Posterior cingulate gyrus (tissue), 11 donors: ENCODE measurements at places on chromosomes 5 and 9.

DNA sequence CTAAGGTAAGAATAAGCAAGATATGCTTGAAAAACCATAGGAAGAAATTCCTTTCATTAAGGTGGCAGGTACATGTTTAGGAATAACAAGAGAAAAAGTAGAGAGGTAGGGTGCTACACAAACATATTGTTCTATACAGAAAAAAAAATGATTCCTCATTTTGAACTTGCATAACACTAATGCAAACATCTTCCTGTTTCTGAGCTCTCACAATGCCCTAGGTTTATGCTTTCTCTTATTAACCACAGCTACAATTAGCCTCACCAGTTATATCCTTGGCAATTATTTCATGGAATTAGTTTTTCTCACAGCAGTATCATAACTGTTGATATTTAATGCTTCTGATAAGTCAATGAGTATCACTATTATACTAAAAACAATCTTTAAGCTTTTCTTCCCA is 20.7 kb downstream of the CEMIP2 start:
- no peak for DNase-seq

DNA sequence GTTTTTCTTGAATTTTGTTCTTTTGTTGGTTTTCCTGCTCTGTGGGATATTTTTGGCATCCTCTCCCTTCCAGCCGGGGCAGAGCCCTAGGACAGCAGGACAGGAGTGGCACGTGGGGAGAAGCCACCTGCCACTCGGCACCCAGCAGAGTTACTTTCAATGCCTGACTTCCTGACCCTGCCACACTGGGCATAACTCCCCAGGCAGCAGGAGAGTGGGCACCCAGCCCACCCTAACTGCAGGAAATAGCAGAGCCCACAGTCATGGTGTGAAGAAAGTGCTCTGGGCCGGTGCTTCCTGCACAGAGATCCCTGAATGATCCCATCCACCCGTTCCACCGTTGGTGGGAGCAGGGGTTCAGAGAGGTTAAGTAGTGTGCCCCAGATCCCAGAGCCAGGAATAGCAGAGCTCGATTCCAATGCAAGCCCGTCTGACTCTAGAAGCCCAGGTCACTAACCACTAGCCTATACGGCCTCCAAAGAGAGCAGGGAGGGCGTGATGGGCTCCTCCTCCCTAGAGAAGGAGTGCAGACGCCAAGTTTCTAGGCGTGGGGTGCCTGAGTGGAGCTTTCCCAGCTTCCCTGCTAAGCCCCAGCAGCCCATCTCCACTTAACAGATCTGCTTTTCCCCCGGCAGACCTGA is 8.1 kb upstream of the NUP214 start:
- DNase-seq: peak; percentile 59

DNA sequence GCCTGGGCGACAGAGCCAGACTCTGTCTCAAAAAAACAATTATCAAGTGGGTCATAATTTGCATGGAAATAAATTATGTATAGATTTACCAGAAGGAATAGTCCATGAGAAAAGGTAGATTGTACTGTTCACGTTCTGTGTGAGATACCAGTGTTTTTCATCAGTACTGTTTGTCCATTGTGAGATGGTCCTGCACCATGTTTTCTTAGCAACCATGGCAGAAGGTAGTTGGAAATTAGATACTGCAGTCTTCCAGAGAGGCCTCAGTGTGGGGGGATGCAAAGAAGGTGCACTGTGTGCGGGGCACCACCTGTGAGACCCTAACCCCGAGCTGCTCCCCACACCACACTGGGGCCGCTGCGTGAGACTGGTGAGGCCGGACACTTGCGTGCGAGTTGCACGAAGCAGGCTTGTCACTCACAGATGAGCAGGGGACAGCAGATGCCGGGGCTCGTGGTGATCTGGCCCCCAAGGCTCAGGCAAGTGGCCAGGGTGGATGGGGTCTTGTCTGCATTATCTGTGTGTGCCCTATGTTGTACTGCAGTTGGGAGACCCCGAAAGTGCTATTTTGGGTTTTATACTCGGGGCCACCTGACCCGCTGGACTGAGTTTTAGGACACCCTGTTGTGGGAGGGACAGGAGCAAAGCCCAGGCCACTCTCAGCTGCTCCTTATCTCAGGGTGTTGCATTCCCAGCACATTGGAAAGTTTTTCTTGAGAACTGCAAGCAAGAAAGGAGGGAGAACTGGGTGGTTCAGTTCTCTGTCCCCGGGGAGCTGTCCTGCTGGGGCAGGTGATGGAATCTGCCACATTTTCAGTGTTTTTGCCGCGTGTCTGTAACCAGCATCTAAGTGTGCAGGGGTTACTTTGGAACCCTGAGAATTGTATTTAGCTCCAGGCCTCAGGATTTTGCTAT is 61.9 kb downstream of the EHMT1 start:
- no peak for DNase-seq

DNA sequence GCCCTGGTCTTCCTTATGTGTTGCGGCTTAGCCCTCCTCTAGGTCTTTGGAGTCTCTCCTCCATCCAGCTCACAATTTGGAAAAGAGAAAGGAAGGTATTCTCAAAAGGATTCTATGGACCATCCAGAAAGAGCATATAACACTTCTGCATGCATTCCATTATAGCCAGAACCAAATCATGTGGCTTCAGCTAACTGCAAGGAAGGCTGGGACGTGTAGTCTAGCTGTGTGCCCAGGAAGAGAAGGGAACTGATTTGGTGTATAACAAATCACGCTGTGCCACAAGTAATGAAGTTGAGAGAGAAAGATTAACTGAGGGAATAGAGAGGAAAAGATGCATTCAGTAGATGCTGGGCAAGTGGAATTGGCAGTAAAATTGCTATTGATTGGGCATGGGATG is 43.7 kb downstream of the PLPPR1 start:
- DNase-seq: no peak

GRCh38 chr9:75851917-75852316 is 38.6 kb upstream of the PCSK5 start:
- DNase-seq: no peak

DNA sequence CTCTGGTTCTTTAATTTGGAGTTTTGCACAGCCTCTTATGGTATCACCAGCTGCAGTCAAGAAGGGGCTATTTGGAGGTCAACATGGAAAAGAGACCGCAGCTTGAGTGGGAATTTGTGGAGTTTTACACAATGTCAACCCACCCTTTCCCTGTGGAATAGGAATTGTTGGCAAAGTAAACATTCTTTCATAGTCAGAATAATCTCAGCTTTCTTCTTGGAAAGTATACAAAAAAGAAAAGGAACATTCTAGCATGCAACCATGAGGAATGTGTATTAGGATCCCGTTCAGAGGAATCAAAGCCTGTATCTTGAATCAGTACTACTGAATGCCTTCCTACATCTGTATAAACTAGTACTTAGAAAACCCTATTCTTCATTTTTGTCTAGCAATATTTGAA is 107.6 kb downstream of the LURAP1L start:
- no peak for DNase-seq

DNA sequence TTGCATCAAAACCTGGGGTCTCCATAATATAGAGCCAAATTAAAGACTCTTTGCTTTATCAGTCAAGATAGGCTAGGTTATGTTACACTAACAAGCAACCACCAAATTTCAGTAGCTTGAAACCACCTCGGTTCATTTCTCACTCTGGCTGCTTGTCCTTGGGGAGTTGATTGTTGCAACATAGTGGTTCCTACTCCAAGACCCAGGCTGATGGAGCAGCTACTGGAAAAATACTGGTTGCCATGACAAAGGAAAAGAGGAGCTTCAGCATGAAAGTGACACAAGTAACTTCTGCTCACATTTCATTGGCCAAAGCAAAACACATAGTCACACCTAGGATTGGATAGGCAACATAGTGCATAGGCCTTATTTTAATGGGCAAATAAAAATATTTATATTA is 18.5 kb upstream of the RCL1 start:
- no peak for DNase-seq

- DNase-seq: no peak
Measured at GRCh38 chr5:159422361-159422760, 92.1 kb upstream of the IL12B start.

DNA sequence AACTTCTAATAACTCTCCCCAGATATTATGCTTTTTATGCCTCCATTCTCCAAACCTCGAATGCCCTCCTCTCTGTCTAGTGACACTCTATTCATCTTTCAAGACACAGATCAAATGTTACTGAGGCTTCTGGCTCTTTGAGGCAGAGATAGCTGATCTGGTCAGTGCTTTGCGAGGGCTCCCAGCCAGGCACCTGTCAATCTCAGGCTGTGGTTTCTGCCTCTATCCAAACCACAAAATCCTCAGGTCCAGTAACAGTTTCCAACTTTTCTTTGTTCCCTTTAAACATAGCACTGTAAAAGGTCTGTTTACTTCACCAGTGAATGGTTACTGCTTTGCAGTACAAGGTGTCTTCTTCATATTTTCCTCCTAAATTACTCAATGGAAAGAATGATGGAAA is 11.5 kb upstream of the STK32A start:
- DNase-seq: no peak

- DNase-seq: no peak
Measured at GRCh38 chr5:109931049-109931780, 241.5 kb downstream of the MAN2A1 start.

GRCh38 chr9:113609562-113610318 is 146.2 kb downstream of the RGS3 start:
- DNase-seq: peak; percentile 39

GRCh38 chr9:132042324-132042723 is 37.3 kb downstream of the MED27 start:
- no peak for DNase-seq

GRCh38 chr9:76651119-76651705 is 113.0 kb upstream of the PCA3 start:
- no peak for DNase-seq

DNA sequence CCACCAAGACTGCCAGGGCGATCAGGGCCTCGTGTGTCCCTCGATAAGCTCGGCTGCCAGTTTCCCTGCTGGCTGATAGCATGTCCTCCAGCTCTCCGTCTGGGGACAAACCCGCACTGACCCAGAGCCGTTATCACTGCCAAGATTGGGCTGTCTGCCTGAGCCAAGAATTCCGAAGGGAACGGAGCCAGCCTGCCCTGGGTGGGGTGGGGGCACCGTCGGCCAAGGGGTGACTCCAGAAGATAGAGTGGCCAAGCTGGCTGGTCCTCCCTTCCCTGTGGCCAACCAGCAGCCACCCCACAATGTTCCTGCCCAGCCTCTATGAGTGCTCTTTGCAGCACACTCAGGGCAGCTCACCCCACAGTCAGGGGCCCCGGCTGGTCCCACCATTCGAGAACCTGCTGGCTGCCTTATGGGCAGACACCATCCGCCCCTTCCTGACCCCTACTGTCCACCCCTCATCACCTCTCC is 29.4 kb downstream of the HRH2 start:
- DNase-seq: peak; percentile 77

DNA sequence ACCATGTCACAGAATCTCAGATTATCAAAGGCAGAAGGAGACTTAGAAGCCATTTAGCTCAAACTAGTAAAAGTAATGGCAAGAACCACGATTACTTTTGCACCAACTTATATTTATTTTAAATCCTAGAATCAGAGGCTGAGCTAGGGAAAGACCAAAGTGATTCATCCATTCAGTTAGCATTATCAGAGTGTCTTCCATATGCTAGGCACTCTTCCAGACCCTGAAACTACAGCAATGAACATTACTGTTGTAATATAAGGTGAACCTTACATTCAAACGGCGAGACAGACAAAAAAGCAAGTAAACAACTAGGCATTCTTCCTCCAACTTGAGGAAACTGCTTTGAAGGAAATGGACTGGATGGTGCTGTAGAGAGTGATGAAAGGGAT is 7.9 kb downstream of the PDE6A start:
- DNase-seq: no peak

DNA sequence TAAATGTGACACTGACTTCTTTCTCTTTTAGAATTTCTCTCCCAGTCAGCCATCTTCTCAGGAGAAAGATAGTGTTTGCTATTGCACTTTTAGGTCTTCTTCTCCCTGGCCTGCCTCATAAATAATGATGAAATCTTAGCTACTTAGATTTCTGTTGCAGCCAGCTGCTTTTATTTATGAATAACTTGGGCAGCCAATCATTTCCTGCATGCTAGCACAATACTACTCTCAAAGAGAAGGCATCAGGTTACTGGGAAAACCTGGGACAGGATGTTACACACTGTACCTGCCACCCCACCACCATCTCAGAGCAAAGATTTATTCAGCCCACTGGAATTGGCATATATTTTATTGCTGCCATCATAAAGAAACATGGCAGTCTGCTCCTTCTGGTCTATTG is 266.6 kb downstream of the PRELID2 start:
- DNase-seq: no peak

DNA sequence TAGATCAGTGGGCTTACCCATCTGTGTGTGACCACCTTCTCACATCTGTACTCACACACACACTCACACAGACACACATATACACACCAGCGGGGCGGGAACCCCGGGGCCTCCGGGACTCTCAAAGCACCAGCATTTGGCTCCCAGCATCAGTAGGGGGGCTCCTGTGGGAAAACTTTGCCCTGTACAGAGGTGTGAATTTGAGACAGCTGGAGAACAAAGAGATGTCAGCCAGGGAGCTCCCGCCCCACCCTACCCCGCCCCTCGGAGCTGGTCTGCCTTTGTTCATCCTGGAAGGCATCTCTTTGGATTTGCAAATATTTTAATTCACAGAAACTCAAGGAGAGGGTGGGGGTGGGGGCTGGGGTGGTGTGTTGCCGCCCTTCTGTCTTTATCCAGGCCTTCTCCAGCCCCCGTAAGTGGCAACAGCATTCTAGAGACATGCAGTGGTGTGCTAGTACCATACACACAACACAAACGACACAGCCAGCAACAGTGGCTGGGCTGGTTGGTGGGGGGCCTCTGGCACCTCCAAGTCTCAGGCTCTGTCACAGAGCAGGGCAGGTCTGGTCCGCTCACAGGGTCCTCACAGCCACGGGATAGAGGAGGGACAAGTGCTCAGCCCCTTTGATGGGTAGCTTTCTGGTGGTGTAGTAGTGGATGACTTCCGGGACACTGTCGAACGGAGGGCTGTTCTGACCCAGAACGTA is 15.5 kb upstream of the SLC25A51 start:
- no peak for DNase-seq
